ENCODE measurements at places on chromosomes 12 and 14.

GRCh38 chr14:64849940-64850339 is 29.8 kb downstream of the SPTB start:
- no peak for DNase-seq

DNA sequence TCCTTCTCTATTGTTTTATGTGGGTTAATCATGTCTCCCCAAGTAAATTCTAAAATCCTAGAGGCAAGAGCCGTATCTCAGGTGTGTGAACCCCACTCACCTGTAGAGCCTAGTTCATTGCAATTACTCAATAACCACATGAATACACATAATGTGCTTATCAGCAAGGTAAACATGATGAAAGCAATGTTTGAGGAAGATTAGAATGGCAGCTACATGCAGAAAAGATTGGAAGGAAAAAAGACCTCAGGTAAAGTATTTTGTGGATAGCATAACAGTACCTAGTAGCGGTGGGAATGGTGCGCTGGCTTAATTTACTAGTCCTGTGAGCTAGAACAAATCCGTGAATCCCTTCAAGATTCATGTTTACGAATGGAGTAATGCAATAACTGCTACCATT is 5.3 kb upstream of the KRAS start:
- DNase-seq: no peak

DNA sequence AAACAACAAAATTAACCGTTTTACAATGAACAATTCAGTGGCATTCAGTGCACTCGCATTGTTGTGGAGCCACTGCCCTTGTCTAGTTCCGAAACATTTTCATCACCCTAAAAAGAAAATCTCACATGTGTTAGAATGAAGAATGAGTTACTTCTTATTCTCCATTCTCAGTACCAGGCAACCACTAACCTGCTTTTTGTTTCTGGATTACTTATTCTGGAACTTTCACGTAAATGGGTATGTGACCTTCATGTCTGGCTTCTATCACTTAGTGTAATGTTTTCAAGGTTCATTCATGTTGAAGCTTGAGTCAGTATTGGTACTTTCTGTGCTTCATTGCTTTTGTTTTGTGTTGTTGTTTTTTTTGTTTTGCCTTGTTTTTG is 15.6 kb downstream of the RCOR1 start:
- DNase-seq: no peak

DNA sequence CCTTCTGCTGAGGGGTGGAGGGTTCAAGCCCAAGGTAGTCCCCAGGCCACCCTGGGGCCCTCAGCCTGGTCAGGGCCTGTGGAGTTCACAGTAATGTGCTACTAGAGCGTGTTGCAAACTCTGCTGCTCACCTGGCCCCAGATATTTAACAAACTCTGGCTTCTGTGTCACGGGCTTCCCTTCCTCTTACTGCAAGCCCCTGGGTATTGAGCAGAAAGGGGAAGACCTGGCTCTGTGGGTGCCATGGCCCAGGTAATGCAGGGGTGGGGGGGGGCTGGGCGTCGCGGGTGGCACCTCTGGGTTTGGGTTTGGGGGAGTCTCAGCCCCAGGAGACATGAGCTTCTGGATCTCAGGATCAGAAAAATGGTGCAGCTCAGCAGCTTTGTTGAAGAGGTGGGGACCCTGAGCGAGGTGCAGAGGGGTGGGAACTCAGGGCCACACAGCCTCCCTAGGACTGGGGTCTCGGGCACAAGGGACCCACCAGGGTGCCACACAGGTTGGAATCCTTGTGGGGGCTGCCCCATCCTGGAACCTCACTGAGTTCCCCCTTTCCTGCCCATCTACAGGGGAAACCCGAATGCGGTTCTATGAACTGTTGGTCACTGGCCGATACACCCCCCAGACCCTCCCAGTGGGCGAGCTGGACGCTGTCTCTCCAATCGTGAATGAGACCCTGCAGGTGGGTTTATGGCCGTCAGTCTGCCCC is 4.0 kb downstream of the SETD1B start:
- no peak for DNase-seq

DNA sequence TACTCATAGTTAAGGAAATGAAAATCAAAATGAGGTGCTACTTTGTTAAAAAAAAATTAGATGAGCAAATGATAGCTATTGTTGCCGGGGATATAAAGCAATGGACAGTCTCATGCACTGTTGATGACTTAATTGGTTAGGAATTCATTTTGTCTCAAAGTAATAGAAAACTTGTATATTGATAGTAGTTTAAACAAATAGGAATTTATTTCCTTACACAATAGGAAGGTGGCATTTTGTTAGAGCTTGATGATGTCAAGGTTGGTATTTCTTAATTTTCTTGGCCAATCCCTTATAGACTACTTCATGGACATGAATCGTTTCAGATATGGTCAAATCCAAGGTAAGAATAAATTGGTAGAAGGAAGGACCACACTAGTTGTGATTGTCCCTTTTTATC is 7.8 kb downstream of the PRPF39 start:
- DNase-seq: no peak

- no peak for DNase-seq
These were observed 157.5 kb downstream of the FLRT2 start for GRCh38 chr14:85687456-85687855.

- no peak for DNase-seq
These were observed 248.7 kb downstream of the TTC6 start for GRCh38 chr14:37843954-37844607.

DNA sequence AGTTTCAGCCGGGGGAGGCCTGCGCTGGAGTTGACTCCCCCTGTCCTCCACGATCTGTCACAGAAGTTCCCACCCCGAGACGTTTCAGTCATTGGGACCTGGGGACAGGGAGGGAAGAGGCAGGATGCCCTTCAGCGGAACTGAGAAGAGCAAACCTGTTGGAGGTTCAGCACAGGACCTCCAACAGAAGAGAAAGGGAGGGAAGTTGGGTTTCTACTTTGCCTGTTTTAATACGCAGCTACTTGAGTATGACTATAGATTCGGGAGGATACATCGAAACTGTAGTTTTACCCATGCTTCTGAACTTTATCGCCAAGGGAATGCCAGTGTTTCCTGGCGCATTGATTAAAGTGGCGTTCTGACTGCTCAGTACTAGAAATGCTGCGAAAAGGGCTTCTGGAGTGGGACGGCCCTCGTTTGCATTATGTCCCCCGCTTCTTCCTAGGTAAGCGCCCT is 2.3 kb upstream of the DUSP6 start:
- no peak for DNase-seq

- no peak for DNase-seq
These were observed 29.8 kb upstream of the STRAP start for GRCh38 chr12:15852383-15852782.

DNA sequence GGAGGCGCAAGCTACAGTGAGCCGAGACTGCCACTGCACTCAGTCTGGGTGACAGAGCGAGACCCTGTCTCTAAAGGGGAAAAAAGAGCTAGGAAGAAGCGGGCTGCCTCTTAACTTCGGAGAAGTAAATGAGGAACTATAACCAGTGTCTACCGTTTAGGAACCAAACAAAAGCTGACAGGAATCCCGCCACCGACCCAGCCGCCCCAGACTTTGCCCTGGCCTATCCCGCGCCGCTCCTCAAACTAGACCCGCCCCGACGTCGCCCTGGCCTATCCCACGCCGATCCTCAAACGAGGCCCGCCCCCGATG is 568 bp upstream of the SIVA1 start:
- DNase-seq: no peak

DNA sequence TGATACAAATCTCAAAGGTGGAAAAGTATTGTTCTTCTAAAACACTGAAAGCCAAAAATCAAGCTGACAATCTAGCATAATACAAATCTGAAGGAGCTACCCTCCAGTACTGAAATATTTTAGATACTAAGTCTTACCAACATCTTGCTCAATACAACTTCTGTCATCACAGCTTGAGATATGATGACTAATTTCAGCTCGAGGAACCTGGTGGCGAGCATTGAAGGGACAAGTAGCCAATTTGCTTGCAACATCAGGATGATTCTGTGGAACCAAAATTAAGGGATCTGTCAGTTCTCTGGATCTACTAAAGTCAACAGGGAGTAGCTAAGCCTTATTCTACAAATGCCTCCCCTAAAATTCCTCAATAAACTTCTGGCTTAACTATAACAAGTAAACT is 10.4 kb downstream of the GTSF1 start:
- no peak for DNase-seq

DNA sequence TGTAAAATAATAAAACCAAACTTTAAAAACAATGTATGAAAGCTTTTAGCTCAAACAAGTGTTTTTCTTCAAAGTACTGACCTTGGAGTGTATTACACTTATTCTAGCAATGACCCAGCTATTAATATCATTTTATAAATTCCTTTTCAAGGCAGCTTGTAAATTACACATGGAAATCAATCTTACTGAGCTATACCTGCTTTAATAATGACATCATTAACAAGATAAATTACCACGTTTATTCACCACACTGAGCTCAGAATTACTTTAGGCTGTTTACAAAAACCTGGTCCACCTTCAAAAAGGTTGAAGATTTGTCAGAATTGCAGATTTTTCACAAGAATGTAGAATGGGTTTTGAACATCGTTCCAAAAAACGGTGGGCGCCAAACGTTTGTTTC is 91.7 kb upstream of the RFLNA start:
- no peak for DNase-seq

DNA sequence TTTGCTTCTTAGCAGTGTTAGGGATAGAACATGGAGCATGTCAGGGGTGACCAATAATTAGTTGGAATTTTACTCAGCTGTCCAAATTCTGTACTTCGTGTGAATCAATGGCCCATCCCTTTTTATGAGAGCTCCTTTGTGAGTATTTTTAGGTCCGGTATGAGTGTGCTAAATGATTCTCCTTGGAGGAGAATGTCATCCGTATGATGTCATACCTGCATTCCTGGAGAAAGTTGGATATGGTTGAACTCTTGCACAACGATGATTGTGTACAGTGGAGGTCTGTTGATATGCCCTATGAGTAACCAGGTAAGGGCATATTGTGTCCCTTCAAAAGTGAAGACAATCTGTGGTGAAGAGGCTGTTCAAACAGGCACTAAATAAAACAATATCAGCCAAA is 400.8 kb downstream of the GXYLT1 start:
- no peak for DNase-seq

- DNase-seq: no peak
These were observed 722 bp downstream of the FAM234B start for GRCh38 chr12:13044906-13045299.

DNA sequence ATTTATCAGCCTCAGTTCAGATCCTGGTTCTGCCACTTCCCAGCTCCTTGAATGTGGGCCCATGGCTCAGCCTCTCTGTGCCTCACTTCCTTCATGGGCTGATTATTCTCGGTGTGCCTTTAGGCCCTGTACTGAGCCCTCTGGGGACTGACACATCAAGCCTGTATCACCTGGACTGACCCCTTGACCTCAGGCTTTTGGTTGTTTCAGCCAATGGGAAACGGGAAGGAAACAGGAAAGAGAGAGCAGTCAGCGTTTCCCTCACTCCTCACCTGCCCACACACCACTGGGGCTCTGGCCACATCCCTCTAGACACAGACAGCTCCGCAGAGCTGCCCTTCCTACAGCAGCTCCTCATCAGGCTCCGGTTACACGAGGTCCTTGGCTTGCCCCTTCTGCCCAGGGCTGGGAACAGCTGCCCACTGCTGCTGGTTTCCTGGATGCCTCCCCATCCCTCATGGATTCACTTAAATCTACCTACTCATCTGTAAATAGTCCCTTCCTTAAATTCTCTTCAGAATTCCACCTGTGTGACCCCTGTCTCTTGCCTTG is 37.0 kb upstream of the ITPR2 start:
- no peak for DNase-seq

- no peak for DNase-seq
These were observed 141.1 kb downstream of the PIWIL1 start for GRCh38 chr12:130478786-130479185.

DNA sequence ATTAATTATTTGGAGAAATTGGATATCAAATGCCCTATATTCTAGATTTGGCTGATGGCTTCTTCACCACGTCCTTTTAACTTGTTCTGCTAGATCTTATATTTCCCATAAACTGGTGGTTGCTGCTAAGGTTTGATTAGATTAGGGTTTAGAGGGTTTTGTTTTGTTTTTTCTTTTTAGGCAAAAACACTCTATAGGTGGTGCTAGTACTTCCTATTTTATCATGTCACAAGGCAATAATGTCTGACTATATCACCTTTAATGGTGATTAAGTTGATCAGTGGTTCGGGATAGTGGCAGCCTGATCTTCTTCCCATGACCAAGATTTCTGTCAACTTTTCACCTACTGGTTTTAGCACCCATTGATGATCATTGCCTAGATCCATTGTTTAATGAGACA is 455.1 kb downstream of the RAD51B start:
- DNase-seq: no peak

DNA sequence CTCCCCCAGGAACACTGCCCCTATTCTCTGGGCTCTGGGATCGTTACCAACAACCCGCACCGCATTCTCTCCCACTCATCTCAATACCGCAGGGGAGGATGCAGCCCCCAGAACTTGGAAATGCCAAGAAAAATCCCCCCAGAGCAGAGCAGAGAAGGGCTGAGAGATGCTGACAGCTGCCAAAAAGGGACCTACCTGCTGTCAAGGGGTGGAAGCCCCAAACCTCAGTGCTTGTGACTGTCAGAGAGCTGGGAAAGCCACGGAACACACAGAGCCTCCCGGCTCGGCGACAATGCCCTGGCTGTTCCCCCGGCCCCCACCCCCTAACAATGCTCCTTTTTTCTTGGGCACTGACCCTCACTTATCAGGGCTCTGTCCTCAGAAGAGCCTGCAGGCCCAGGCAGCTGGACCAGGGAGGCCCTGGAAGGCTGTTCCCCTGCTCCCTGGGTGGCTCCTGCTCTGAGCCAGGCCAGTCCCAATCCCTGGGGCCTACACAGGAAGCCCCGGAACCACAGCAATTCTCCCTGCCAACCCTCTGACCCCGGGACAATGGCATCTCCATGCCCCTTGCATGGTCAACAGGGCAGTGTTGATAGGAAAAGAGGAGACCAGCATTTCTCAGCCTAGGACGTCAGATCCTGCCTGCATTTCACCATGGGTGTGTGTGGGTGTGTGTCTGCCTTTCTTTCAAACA is 78.9 kb downstream of the ITPK1 start:
- no peak for DNase-seq

- no peak for DNase-seq
These were observed 117.2 kb downstream of the SAMD4A start for GRCh38 chr14:54683882-54684794.

DNA sequence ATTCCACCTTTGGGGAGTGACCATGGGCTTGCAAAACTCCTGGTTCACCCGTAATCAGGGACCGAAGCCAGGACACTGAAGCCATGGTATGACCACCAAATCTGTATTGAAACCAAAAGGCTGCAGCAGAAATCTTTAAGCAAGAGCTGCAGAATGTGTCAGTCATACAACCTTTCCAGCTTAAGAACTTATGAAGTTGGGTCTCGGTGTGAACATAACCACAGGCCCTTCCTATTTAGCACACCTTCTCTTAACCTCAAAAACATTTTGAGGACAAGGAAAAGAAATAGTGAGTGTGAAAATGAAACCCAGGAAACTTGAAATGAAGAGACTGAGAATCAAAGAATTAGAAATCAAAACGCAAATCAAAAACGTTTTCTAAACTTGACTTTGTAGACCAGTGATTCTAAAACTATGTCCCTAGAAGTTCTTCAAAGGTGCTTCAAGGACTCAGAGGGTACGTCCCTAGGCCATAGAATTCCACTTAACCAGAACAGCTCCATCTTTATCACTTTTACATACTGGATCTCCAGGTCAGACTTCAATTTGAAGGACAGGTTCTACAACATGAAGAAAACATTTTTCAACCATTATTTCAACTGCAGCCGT is 231.6 kb upstream of the GRIP1 start:
- no peak for DNase-seq

GRCh38 chr14:63993992-63994391 is 141.2 kb downstream of the SYNE2 start:
- DNase-seq: no peak
